ENCODE measurements at places on chromosomes 5 and 9. TPM values are rescaled to one million over a fixed set of nuclear protein-coding genes. Genes with fewer than 3 reads are reported as not detected.

Gene TRIP13
- 3.2 TPM for total RNA-seq

Gene FBN2
- total RNA-seq = 0.06 TPM

Gene FOXI1
- not detected for total RNA-seq

Gene OR1L8
- total RNA-seq = not detected

Gene PCDHB3
- total RNA-seq = 0.30 TPM

Gene RASGRF2
- 0.20 TPM for total RNA-seq

Gene PCDHAC1
- 0.86 TPM for total RNA-seq

Gene ZBTB43
- total RNA-seq = 4.8 TPM

GRCh38 chr9:100202806-100203205 lies 103.8 kb downstream of the INVS start:
- H3K36me3 ChIP-seq = no peaks in the 10 kb centered on the region
- H3K27ac ChIP-seq = no peak overlapping the region
- no peaks in the 10 kb centered on the region for H3K27me3 ChIP-seq

DNA sequence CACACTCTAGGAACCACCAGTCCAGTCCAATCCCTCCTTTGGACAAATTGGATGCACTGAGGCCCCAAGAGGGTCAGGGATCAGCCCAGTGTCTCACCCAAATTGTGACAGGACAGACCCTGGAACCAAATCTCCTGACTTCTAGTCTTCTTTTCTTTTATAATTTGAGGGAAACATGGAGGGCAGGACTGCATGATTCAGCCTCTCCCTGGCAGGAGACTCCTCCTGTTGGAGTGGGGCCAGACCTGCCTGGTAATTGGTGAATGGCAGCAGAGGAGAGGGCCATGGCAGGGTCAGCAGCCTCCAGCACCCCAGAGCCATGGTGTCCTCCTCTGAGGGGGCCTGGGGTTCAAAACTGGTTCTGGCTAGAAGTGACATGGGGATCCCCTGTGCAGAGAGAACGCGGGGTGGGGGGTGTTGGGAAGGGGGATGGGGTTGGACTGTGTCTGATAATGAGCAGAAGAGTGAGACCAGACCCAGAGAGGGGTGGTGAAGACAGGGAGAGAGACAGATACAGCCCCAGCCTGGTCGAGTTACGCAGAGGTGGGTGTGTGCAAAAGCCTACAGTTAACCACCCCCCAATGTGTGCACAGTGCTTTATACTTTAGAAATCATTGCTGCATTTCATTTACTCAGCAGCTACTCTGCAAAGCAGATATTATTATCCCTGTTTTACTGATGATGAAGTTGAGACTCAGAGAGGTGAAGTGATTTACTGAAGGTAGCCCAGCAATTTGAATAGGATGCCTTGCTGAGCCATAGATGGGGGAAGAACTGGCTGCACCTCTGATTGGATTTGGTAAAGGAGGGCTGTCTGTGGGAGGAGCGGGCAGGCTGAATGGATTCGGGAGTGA lies 3.8 kb upstream of the SYNPO start:
- H3K4me1 ChIP-seq = no peaks in the 10 kb centered on the region
- H3K27me3 ChIP-seq = no peaks in the 10 kb centered on the region
- H3K4me3 ChIP-seq = no peak overlapping the region
- no peak for DNase-seq
- no peaks in the 10 kb centered on the region for H3K36me3 ChIP-seq

GRCh38 chr5:150078802-150079689 lies 7.3 kb downstream of the CSF1R start:
- H3K27me3 ChIP-seq = no peaks in the 10 kb centered on the region
- no peak for DNase-seq
- H3K4me1 ChIP-seq = no peaks in the 10 kb centered on the region
- H3K36me3 ChIP-seq = no peaks in the 10 kb centered on the region
- no peak overlapping the region for H3K4me3 ChIP-seq
- no peak overlapping the region for H3K27ac ChIP-seq

DNA sequence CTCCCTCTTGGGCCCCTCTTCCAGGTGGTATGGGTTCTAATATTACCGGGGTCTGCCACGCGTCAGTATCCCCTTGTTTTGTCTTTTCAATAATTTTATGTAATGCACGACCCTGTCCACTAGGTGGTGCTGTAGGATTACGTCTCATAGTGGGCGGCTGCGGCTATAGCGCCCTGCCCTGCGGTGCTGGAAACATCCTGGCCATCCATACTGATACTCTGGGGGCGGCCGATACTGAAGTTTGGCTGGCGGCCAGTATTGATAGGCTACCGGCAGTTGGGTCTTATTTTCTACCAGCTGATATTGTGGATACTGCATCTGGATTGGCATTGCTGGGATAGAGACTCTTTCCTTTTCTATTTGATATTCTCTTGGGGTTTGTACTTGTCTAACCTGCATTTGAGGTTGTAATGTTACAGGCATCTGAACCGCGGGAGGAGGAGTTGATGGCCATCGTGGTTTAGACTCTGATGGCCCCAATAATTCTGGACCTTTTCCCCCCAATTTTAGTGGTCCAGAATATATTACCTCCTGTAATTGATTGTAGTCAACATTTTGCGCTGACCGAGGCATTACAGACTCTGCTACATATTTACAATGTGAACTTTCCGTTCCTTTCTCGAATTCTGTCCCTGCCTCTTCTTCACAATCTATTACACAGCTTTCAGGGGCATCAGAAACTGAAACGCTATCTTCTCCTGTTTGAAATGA lies 3.3 kb upstream of the TMEM141 start:
- no peaks in the 10 kb centered on the region for H3K36me3 ChIP-seq
- H3K4me1 ChIP-seq = peaks cover 48% of the 10 kb centered on the region
- H3K27ac ChIP-seq = no peak overlapping the region
- no peak overlapping the region for H3K4me3 ChIP-seq
- peak; percentile 77 for DNase-seq
- no peaks in the 10 kb centered on the region for H3K27me3 ChIP-seq

GRCh38 chr5:14174230-14174636 lies 31.1 kb downstream of the TRIO start:
- peaks cover 27% of the 10 kb centered on the region for H3K4me1 ChIP-seq
- H3K36me3 ChIP-seq = no peaks in the 10 kb centered on the region
- no peaks in the 10 kb centered on the region for H3K27me3 ChIP-seq
- no peak overlapping the region for H3K4me3 ChIP-seq
- no peak overlapping the region for H3K27ac ChIP-seq
- no peak for DNase-seq

- H3K4me3 ChIP-seq = no peak overlapping the region
- H3K4me1 ChIP-seq = no peaks in the 10 kb centered on the region
- no peaks in the 10 kb centered on the region for H3K36me3 ChIP-seq
- DNase-seq = no peak
- no peak overlapping the region for H3K27ac ChIP-seq
- no peaks in the 10 kb centered on the region for H3K27me3 ChIP-seq
These were observed 404.4 kb downstream of the ZNF608 start for GRCh38 chr5:124342027-124342471.

GRCh38 chr5:11903121-11903613 lies 1.1 kb downstream of the CTNND2 start:
- no peaks in the 10 kb centered on the region for H3K36me3 ChIP-seq
- no peaks in the 10 kb centered on the region for H3K4me1 ChIP-seq
- H3K27ac ChIP-seq = no peak overlapping the region
- no peak for DNase-seq
- H3K27me3 ChIP-seq = no peaks in the 10 kb centered on the region

DNA sequence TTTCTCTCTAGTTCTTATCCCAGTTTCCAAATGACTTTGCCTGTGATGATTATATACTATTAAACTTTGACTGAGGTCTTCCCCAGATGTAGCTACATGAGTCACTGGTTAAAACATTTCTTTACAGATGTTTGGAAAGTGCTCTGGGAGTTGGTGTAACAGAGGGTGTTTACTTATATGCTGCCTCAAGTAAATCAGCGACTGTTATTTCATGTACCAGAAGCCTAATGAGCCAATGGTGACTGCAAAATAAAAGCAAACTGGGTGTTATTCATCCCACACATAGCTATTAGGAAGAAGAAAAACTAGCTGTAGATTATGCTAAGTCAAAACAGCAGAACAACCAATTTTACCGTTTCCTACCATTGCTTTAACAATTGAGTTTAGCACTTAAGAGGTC lies 929.7 kb upstream of the SEMA6A start:
- no peaks in the 10 kb centered on the region for H3K36me3 ChIP-seq
- no peak overlapping the region for H3K27ac ChIP-seq

- no peak overlapping the region for H3K27ac ChIP-seq
- H3K4me1 ChIP-seq = no peaks in the 10 kb centered on the region
- H3K36me3 ChIP-seq = no peaks in the 10 kb centered on the region
- H3K27me3 ChIP-seq = no peaks in the 10 kb centered on the region
- DNase-seq = no peak
These were observed 1348.7 kb upstream of the C9orf72 start for GRCh38 chr9:28921857-28922500.

DNA sequence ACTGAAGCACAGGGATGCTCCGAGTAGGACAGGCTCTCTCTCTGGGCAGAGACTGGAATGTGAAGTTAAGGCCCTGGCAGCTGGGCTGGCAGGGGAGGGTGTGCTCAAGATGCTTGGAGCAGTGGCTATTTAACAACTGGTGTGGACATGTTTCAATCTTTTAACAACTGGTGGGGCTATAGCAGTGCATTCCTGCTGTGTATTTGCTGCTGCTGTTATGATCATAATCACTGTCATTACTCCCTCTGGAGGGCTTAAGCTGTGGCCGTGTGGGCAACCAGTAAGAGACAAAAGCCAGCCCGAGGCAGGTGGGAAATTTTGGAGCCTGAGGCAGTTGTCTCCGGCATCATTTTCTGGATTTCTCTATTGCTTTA lies 33.3 kb upstream of the PTGS1 start:
- no peaks in the 10 kb centered on the region for H3K36me3 ChIP-seq
- H3K4me3 ChIP-seq = no peak overlapping the region
- no peak overlapping the region for H3K27ac ChIP-seq
- DNase-seq = no peak
- H3K27me3 ChIP-seq = no peaks in the 10 kb centered on the region

DNA sequence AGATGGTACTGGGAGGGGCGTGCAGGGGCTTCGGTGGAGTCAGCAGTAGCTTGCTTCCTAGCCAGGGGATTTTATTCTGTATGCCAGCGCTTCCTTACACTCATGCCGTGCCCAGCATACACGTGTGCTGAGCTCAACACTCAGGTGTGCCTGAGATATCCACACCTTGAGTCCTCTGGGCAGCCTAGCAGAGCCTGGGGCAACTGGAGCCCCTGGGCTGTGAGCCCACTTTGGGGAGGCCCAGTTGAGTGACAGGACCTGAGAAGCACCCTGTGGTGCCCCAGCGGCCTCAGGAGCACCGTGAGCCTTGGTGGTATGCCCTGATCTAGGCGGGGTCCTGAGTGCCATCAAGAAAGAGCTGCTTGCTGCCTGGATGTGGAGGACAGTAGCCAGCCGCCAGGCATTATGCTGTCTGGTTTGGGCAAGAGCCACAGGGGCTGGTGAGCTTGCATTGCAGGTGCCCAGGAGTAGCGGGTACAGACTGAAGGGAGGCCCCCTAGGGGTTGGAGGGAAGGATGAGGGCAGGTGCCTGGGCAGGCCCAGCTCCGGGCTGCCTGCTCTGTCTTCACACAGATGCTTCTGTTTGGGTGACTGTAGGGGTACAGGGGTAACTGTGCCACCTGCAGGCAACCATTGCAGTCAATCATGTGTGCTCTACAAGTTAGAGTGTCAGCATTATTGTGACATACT lies 42.9 kb downstream of the BNIP1 start:
- H3K4me1 ChIP-seq = no peaks in the 10 kb centered on the region
- DNase-seq = no peak
- no peak overlapping the region for H3K27ac ChIP-seq
- no peaks in the 10 kb centered on the region for H3K27me3 ChIP-seq

DNA sequence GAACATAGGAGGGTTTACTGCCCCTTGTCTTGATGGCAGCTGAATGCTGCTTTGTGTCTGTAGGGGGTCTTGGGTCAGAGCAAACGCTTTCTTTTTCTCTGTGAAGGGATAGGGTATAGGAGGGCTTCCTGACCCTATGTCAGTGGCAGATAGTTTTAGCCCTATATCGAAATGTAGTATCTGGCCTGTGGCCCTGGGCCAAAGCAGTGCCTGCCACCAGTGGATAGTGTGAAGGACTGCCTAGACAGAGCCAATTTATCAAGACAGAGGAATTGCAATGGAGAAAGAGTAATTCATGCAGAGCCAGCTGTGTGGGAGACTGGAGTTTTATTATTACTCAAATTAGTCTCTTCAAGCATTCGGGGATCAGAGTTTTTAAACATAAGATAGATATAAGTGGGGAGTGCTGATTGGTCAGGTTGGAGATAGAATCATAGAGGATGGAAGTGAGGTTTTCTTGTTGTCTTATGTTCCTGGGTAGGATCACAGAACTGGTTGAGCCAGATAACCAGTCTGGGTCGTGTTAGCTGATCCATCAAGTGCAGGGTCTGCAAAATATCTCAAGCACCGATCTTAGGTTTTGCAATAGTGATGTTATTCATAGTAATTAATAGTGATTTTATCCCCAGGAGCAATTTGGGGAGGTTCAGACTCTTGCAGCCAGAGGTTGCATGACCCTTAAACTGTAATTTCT lies 178.5 kb downstream of the GDNF start:
- H3K4me1 ChIP-seq = peaks cover 19% of the 10 kb centered on the region
- H3K27me3 ChIP-seq = no peaks in the 10 kb centered on the region
- H3K4me3 ChIP-seq = no peak overlapping the region

DNA sequence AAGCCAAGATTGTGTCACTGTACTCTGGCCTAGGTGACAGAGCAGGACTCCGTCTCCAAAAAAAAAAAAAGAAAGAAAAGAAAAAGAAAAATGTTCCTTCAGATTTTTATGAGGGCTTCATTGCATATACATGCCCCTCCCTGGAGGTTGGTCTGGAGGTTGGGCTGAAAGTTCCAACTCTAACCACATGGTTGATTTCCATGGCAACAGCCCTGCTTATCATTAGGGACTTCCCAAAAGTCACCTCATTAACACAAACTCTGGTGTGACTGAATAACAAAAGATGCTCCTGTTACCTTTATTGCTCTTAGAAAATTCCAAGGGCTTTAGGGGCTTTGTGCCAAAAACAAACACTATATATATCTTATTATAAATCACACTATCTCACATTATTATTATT lies 113.8 kb downstream of the TMC1 start:
- no peaks in the 10 kb centered on the region for H3K27me3 ChIP-seq
- H3K36me3 ChIP-seq = no peaks in the 10 kb centered on the region
- no peak overlapping the region for H3K4me3 ChIP-seq
- H3K27ac ChIP-seq = no peak overlapping the region
- no peak for DNase-seq
- H3K4me1 ChIP-seq = no peaks in the 10 kb centered on the region

DNA sequence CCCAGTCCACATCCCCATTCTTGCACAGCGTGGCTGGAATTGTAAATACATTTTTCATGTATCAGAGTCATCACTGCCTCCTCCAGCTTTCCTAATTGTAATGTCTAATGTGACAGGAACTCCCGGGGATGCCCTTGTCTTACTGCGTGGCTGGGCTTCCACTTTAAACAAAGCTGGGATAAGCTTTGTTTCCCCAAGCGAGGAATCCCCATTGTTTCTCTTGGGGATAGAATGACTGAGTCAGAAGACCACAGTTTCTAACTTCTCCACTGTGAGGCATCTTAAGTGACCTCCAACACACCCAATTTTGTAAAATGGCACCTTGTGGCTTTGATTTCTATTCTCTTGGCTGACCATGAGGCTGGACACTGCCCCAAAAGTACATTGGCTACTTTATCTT lies 22.4 kb downstream of the ARPC5L start:
- no peak for DNase-seq
- H3K27ac ChIP-seq = no peak overlapping the region
- H3K4me1 ChIP-seq = no peaks in the 10 kb centered on the region
- H3K4me3 ChIP-seq = no peak overlapping the region
- H3K36me3 ChIP-seq = peaks cover 71% of the 10 kb centered on the region

GRCh38 chr9:89495824-89496560 lies 1.9 kb downstream of the SEMA4D start:
- H3K36me3 ChIP-seq = no peaks in the 10 kb centered on the region
- H3K27ac ChIP-seq = no peak overlapping the region
- no peak overlapping the region for H3K4me3 ChIP-seq
- no peak for DNase-seq
- H3K27me3 ChIP-seq = no peaks in the 10 kb centered on the region
- no peaks in the 10 kb centered on the region for H3K4me1 ChIP-seq

All from right lobe of liver (tissue), 6 donors.